Stimulated activated CD4-positive, alpha-beta T cell treated with anti-CD3 and anti-CD28 coated beads, TNF-alpha, amount 100 ng/mL, for 1 hour (primary cell): ENCODE measurements at places on chromosomes 5 and 9.

GRCh38 chr9:107131108-107131799 is 151.8 kb upstream of the RAD23B start:
- DNase-seq = no peak

GRCh38 chr5:144131261-144131660 is 39.2 kb downstream of the YIPF5 start:
- DNase-seq = no peak

GRCh38 chr5:5344606-5345005 is 77.9 kb upstream of the ICE1 start:
- no peak for DNase-seq

DNA sequence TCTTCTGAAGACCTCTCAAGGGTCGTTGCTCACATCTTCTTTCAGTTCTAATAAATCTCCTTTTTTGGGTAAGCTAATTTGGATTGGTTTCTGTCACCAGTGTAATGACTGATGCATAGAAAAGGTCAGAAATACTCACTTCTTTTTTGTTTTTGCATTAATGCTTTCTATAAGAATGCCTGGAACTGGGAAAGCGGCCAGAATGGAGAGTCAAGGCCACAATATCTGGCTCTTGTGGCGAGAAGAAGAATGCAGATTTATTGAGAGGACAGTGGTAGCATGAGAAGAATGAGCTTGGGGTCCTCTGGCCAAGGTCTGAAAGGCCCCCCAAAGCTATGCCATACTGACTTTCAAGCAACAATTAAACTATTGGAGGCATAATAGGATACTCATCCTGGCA is 88.0 kb upstream of the SLC12A2 start:
- DNase-seq = no peak

DNA sequence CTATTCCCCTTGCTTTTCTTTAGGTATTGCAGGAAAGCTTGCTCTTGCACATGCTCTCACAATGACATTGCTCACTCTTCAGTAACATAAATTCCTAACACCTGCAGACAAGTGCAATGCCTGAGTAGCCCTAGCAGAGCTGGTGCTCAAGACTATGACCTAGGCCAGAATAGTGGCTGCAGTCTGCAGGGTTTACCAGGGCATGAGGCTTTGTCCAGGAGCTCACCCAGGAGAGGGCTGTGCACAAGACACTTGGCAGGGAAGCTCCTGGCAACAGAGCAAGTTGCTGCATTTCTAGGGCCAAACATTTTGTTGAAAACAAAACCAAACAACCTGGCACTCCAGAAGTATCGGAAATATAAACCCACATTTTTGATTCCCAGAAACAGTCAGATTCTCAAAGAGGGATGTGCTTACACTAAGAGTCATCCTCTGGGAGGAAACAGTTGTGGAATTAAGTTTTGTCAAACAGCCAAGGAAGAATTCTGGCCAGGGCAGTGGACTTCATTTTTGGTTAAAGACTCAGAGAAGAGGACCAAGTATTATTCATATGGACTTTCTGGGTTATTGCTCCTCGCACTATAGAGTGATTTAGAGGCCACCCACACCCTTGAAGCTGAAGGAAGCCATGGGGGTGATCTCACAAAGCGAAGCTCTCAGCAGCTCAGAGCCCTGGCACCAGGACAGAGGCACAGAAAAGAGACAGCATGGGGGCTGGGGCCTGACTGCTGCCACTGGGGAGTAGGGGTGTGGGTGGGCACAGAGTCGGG is 44.9 kb downstream of the MACROH2A1 start:
- no peak for DNase-seq

- DNase-seq = no peak
These were observed 1033.5 kb downstream of the EFNA5 start for GRCh38 chr5:106637275-106637674.

- DNase-seq = no peak
These were observed 6.3 kb downstream of the NOXA1 start for GRCh38 chr9:137429546-137429890.

- DNase-seq = no peak
These were observed 849.3 kb downstream of the TLE1 start for GRCh38 chr9:80839821-80840675.
